ENCODE measurements at places on chromosomes 7 and 10.

DNA sequence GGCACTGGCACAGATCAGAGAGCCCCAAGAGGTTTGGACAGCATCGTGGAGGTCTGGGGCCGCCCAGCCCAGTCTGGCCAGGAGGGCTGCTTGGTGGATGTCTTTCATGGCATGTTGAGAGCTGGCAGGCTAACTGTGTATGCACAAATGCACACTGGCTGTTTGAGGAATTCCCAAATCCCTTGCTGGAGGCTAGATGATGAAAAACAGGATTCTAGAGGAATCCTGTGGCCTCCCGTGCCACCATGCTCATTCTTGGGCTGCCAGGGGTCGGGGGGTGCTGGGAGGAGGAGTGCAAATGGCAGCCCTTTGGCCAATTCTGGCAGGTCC is 26.5 kb downstream of the LEP start:
- no peaks in the 10 kb centered on the region for H3K36me3 ChIP-seq
- DNase-seq: no peak
- peaks cover 23% of the 10 kb centered on the region for H3K4me1 ChIP-seq

GRCh38 chr7:36084485-36085091 is 68.5 kb upstream of the EEPD1 start:
- no peak overlapping the region for H3K27ac ChIP-seq
- no peaks in the 10 kb centered on the region for H3K27me3 ChIP-seq
- no peaks in the 10 kb centered on the region for H3K36me3 ChIP-seq
- no peak overlapping the region for H3K4me3 ChIP-seq
- peak; percentile 53 for DNase-seq

GRCh38 chr10:74190494-74190893 is 39.5 kb downstream of the ADK start:
- peak; percentile 39 for DNase-seq
- peak overlapping the region; percentile 66 for H3K4me3 ChIP-seq
- peaks cover 43% of the 10 kb centered on the region for H3K4me1 ChIP-seq
- H3K27ac ChIP-seq: peak overlapping the region; percentile 84

- H3K4me1 ChIP-seq: peaks cover 9% of the 10 kb centered on the region
- H3K36me3 ChIP-seq: peaks cover 23% of the 10 kb centered on the region
- no peak for DNase-seq
Measured at GRCh38 chr7:139047970-139048369, 12.1 kb upstream of the ZC3HAV1L start.

DNA sequence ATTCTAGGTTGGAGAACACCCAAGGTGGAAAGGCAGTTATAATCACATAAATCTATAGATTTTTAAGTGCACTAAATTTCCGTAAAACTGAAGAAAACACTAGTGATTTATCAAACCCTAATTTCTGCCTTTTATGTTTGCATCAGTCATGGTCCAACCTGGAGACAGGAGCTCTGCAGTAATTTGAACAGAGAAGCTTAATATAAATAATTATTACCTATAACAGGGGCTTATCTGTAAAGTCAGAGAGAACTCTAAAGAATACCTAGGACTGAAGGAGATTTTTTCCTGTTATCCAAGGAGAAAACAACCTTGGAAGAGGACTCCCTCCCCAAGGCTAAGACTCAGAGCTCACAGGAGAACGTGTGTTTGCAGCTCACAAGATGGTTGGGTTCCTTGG is 95.1 kb downstream of the MPP7 start:
- no peak for DNase-seq
- H3K4me3 ChIP-seq: no peak overlapping the region
- H3K27ac ChIP-seq: no peak overlapping the region
- H3K36me3 ChIP-seq: no peaks in the 10 kb centered on the region
- H3K4me1 ChIP-seq: no peaks in the 10 kb centered on the region
- H3K27me3 ChIP-seq: peaks cover 7% of the 10 kb centered on the region

DNA sequence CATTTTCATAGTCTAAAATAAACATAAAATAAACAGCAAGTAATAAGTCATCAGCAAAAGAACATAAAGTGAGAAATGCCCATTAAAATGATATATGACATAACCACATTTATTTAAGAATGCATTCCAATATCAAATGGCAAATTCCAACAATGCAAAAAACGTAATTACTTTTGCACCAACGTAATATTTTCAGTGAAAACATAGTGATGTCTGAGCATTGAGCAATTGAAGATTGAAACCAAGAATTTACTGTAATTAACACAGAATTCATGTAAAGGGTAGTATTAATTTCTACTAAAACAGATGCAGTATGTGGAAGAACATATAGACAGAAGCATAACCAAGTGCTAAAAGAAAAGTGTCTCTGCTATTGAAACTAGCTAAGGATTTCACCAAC is 123.0 kb upstream of the TNS3 start:
- H3K27me3 ChIP-seq: no peaks in the 10 kb centered on the region
- H3K4me1 ChIP-seq: no peaks in the 10 kb centered on the region
- no peaks in the 10 kb centered on the region for H3K36me3 ChIP-seq
- no peak overlapping the region for H3K27ac ChIP-seq
- no peak overlapping the region for H3K4me3 ChIP-seq

- H3K4me3 ChIP-seq: no peak overlapping the region
- no peaks in the 10 kb centered on the region for H3K36me3 ChIP-seq
- peak overlapping the region; percentile 98 for H3K27ac ChIP-seq
- H3K27me3 ChIP-seq: no peaks in the 10 kb centered on the region
Measured at GRCh38 chr10:97538839-97539238, 33.7 kb upstream of the ANKRD2 start.

GRCh38 chr7:126803060-126803665 is 449.6 kb downstream of the GRM8 start:
- no peak overlapping the region for H3K4me3 ChIP-seq
- no peaks in the 10 kb centered on the region for H3K4me1 ChIP-seq
- peak; percentile 74 for DNase-seq
- H3K27ac ChIP-seq: no peak overlapping the region
- no peaks in the 10 kb centered on the region for H3K36me3 ChIP-seq
- no peaks in the 10 kb centered on the region for H3K27me3 ChIP-seq

DNA sequence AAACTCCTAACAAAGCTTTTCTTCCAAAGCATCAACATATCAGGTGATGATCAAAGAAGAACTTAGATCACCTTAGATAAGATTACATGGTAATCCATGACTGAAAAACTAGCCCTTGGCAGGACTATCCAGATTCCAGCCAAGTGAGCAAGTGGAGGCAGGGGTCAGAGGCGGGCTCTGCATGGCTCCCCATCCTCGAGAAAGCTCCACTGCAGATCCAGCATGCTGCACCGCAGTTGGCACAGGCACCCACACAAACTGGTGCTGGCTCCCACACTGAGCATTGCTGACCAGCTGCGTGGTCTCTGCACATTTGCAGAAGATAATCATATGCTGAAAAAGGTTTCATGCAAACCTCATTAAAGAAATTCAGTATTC is 10.1 kb downstream of the PSAP start:
- H3K4me1 ChIP-seq: peaks cover 51% of the 10 kb centered on the region
- no peak overlapping the region for H3K4me3 ChIP-seq
- H3K27me3 ChIP-seq: no peaks in the 10 kb centered on the region
- peak overlapping the region; percentile 83 for H3K27ac ChIP-seq

DNA sequence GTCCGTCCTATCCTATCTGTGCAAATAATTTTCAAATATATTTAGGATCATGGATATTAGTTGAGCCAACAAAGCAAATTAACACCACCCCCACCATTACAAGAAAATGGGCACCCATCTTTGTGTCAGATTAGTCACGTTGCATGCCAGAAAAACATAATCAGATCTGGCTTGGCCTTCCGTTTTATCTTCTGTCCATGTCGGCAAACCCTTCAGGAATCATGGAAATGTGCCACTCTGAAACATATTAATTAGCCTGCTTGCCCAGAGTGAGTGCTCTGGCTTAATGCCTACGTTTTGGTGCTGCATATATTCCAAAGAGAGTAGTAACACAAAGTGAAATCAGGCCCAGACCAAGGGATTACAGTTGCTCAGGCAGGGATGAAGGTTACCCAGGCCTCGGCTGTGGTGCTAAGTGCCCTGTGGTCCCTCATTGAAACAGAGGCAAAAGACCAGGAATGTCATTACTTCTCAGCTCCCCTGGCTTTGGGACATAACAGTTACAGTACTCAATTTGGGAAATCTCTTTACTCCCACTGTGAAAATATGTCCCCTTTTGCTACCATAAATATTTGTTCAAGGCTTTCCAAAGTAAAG is 154.0 kb upstream of the LSM8 start:
- no peak overlapping the region for H3K4me3 ChIP-seq
- no peaks in the 10 kb centered on the region for H3K4me1 ChIP-seq
- no peaks in the 10 kb centered on the region for H3K36me3 ChIP-seq
- no peaks in the 10 kb centered on the region for H3K27me3 ChIP-seq

Data from GM23248 (cell line).